ENCODE measurements at places on chromosomes 6 and 20.

GRCh38 chr6:26206868-26207801 lies 119.9 kb downstream of the HFE start:
- DNase-seq: no peak

- no peak for DNase-seq
These were observed 14.8 kb upstream of the TMEM244 start for GRCh38 chr6:129875610-129876520.

- peak; percentile 85 for DNase-seq
These were observed 122.5 kb upstream of the SLC2A12 start for GRCh38 chr6:134174672-134175531.

GRCh38 chr20:45933266-45934045 lies 1.0 kb upstream of the PCIF1 start:
- DNase-seq: peak; percentile 79

DNA sequence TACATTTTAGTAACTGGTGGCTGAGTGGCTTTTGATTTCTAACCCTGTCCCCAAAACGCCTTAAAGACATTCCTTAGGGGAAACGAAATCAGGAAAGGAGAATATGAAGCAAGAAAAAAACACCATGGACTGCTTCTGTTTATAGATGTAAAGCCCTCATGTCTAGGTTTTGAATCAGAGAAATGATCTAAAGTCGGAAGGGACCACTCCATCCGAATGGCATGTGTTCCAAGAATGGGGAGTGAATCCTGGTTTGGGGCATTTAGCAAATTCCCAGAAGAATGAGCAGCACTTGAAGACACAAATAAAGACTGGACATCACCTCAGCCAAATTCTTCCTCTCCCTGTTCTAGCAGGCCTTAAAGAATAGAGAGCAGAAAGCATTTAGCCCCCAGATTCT lies 65.6 kb downstream of the CAP2 start:
- DNase-seq: no peak

GRCh38 chr6:32905078-32905477 lies 35.8 kb downstream of the HLA-DMB start:
- no peak for DNase-seq

- no peak for DNase-seq
These were observed 17.5 kb downstream of the PIM1 start for GRCh38 chr6:37187321-37188022.

DNA sequence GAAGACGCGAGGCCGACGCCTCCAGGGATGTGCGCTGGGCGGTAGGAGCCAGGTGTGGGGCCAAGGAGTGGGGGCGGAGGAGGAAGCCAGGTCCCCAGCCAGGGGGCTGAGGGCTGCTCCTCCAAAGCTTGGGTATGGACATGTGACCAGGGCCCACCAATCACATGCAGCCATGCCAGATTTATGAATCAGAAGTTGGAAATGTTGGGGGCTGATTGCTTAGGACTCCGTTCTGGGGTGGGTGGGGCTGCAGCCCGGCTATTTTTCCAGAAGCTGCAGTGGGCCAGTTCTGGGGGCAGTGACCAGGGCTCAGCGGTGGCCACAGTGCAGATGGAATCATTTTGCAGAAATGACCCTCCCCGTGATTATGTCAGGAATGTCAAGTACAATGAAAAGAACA lies 96.0 kb downstream of the CEBPB start:
- DNase-seq: peak; percentile 82

DNA sequence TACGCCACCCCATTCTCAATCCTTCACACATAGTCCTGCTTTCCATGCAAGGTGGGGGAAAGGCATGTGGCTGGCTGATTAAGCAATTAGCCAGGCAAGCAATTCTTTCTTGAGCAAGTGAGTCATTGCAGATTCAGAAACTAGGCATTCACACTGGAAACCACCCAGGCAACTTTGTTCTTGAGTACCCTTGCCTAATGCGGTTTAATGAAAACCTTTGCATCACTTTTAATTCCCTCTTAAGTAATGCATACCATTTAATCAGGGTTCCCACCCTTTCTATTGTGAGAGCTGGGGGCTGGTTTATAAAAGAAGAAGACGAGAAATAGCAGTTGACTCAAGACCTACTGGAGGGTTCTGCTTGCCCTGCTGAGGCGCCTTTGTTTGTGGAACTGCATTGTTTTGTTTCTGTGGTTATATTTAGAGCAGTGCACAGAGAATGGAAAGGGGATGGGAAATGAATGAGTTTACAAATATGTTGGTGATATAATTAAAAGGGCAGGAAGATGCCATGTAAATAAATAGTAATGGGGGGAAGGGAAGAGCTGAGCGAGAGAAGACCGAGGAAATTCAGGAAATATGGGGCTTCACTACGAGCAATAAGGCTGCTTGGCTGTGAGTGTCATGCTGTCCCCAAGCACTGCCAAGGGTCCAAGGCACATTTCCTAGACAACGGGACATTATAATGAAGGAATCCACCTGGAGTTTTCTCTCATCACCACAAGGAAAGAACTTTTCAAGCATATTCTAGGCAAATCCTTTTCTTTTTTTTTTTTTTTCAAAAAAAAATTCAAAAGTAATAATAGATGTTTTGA lies 48.8 kb upstream of the TSHZ2 start:
- peak; percentile 4 for DNase-seq

- peak; percentile 38 for DNase-seq
These were observed 17.4 kb upstream of the CSE1L start for GRCh38 chr20:49028684-49029083.

- DNase-seq: peak; percentile 77
These were observed 135.7 kb downstream of the BCAS1 start for GRCh38 chr20:53934421-53935343.

- no peak for DNase-seq
These were observed 24.6 kb downstream of the SLCO4A1 start for GRCh38 chr20:62666736-62667529.

GRCh38 chr6:35015996-35016395 lies 125.1 kb downstream of the TCP11 start:
- no peak for DNase-seq

GRCh38 chr6:11189865-11190624 lies 42.4 kb downstream of the NEDD9 start:
- no peak for DNase-seq

DNA sequence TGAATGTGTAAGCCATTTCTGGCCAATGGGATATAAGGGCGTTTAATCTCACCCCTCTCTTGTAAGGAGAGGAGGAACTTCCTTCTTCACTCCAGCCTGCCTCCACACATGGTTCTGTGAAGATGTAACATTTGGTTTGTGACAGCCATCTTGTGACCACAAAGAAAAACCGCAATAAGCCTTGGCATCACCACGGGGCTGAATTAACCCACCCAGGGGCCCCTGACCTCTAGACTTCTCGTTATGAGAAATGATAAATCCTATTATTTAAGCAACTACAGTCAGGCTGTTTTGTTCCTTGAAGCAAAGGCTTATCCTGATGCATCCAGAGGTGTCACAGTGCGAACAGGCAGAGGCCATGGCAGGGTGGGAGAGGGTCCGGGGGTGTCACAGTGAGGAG lies 139.7 kb downstream of the CDC5L start:
- no peak for DNase-seq

DNA sequence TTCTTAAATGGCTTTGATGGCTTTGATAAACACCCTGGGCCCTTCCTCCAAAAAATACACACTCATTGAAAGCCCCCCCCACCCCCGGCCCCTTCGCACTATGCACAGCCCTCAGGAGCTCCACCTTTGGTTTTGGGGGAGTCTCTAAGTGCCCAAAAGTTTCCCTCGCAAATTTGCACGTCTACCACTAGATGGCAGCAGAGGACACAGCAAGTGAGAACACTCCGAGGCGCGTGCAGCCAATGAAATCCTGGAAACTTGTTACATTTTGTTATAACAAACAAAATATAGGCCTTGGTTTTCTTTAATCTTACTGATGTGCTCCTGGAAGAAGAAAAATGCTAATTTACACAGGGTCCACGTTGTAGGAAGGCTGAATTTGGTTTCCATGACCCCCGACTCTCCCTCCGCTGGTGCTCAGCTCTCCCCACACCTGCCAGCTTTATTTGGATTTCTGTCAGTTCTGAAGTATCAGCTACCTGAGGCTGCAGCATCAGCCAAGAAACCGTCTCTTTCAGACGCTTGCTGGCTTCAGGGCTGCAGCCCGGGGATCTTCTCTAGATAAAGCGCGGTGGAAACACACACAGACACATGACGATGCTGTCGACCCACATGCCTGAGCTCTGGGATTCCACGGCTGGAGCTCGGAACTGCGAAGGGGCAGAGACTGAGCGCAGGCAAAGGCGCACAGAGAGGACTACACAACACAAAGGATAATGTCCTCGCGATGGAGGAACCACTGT lies 148.3 kb upstream of the RPS6KA2 start:
- peak; percentile 64 for DNase-seq

- DNase-seq: no peak
These were observed 2.2 kb upstream of the OSER1 start for GRCh38 chr20:44212792-44213191.

GRCh38 chr20:47717421-47717820 lies 67.9 kb downstream of the SULF2 start:
- no peak for DNase-seq

DNA sequence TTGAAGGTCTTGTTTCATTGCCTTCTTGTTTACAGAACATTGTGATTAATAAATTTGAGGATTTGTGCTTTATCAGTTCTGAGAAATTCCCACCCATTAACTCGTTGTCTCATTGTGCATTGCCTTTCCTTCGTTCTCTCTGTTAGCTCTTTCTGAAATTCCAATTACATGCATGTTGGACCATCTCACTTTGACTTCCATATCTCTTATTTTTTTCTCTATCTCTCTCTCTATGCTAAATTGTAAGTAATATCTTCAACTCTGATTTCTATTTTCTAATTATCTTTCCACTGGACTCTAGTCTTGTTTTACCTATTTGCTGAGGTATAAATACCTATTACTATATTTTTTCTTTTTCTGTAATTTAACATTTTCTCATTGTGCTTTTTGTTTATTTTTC lies 92.3 kb downstream of the SHLD1 start:
- no peak for DNase-seq

GRCh38 chr6:40962241-40962640 lies 76.8 kb downstream of the UNC5CL start:
- peak; percentile 96 for DNase-seq

- DNase-seq: no peak
These were observed 251.6 kb downstream of the PHF3 start for GRCh38 chr6:63887002-63887751.

GRCh38 chr20:35564905-35565304 lies 23.0 kb downstream of the ERGIC3 start:
- no peak for DNase-seq

GRCh38 chr6:41160933-41161332 lies 2.0 kb downstream of the TREM2 start:
- no peak for DNase-seq

- DNase-seq: no peak
These were observed 65.2 kb downstream of the RIN2 start for GRCh38 chr20:19823216-19823615.

DNA sequence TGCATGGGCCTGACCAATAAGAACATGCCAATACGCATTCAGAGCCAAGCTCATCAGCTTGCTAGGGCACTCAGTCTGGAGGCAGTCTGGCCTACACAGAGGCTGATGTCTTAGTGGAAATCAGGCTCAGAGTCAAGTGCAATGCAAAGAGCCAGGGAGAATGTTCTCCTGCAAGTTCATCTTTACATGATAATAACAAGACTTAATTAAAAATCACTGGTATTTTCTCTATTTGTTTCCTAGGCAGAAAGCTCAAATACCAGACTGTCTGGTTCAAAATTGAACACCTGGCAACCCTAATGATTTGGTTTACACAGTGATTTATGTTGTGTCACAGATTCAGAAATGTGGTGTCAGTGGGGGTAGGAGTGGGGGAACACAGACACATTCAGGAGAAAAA lies 689.3 kb upstream of the FLRT3 start:
- no peak for DNase-seq

DNA sequence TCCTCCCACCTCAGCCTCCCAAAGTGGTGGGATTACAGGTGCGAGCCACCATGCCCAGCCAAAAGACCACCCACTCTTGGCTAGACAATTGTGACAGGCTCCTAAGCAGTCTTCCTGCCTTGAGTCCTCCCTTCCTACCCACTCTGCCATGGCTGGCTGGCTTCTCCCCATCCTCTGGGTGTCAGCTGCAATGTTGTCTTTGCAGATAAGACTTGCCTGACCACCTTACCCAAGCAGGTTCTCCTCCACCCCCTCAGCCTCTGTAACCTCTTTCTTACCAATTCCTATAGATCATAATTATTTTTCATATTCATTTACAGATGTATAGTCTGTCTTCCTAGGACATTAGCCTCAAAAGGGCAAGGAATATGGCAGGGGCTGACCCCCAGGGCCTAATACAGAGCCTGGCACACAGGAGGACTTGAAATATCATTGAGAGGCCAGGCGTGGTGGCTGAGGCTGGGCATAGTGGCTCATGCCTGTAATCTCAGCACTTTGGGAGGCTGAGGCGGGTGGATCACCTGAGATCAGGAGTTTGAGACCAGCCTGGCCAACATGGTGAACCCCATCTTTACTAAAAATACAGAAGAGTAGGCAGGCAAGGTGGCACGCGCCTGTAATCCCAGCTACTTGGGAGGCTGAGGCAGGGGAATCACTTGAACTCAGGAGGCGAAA lies 28.7 kb upstream of the SPAG4 start:
- DNase-seq: no peak

DNA sequence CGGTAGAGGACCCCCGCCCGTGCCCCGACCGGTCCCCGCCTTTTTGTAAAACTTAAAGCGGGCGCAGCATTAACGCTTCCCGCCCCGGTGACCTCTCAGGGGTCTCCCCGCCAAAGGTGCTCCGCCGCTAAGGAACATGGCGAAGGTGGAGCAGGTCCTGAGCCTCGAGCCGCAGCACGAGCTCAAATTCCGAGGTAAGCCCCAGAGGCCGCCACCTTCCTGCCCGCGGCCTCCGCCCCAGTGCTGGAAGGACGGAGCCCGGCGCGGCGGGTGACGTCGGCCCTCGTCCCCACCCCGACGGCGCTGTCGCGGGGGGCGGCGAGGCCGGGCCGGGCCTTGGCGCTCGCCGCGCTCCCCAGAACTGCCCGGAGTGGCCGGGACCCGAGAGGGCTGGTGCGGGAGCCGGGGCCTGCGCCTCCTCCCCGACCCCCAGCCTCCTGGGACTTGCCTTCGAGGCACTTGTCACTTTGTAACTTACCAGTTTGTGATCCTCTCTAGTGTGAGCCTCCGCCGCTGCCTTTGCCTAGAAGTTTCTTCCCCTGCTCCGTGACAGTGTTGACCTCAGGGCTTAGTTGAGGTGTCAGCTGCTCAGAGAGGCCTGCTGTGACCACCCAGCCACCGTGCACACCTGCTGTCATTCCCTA lies 417 bp downstream of the VAPB start:
- DNase-seq: peak; percentile 11

DNA sequence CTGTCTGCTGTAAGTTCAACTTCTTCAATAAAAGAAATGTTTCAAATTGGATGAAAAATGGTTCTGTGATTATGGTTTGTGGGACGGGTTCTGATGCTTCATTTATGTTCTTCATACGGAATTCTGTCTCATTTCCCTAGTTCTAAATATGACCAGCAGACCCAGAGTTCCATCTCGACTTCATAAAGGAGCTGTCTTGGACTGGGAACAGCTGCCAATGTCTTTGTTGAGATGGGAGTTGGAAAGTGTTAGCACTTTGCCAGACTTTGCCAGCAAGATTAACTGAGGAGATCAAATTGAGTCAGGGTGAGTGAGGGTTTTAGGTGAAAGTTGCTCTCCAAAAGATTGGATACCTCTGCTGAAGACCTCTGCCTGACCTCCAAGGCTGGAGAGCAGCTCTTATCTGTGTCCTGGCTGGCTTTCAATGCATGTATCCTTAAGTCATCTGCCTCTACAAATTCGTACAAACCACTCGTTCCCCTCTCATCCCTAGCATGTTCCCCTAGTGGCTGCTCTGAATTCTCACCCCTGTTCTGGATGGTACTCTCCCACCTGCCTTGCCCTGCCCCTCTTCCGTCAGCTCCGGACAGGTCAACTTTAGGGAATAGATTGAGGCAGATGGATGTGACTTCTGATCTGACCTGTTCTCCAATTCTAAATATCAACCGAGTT lies at the start of gene EFCAB8:
TSS of gene EFCAB8 (plus strand) at position 223 of the 672 bp plus-strand sequence. CDS start 4,870 bp downstream, outside the sequence.
- no peak for DNase-seq

All from HFFc6 (cell line).